Stimulated activated CD8-positive, alpha-beta memory T cell treated with anti-CD3 and anti-CD28 coated beads, Interleukin-4, amount 100 ng/mL, for 1 hour (primary cell): ENCODE measurements at places on chromosomes 13 and 19.

DNA sequence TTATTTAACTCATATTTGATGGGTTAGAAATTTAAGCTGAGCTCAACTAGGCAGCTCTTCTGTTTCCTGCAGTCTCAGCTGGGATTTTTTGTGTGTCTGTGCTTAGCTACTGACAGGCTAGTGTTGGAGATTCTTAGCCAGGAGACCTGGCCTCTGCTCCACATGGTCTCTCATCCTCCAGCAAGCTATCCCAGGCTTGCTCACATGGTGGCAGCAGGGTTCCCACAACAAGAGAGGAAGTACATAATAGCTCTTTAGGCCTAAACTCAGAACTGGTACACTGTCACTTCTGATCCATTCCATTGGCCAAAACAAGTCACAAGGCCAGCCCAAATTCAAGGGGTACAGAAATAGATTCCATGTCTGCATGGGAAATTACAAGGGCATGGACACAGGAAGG lies 406.2 kb downstream of the SUCLA2 start:
- no peak for DNase-seq

DNA sequence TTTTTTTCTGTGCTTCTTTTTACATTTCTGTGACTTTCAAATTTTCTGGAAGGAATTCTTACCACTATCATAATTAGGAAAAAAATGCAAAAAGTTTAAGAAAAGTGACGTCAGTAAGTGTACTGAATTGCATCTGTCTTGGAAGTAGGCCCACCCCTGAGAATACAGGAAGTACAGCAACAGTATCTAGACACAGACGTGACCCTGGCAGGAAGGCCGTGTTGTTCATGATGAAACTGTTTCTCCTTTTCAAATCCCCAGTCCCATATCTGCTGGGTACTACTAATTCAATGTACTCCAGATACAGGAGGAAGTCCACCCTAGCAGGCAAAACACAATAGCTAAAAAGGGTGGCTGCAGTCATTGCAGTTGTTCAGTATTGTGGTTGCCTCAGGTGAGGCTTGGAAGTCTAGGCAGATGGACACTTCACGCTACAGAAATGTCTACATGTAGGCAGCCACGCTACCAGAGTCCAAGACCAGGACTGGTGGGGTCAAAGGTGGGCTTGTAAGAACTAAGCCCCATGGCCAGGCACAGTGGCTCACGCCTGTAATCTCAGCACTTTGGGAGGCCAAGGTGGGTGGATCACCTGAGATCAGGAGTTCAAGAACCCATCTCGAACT lies 49.6 kb upstream of the MED4 start:
- no peak for DNase-seq

DNA sequence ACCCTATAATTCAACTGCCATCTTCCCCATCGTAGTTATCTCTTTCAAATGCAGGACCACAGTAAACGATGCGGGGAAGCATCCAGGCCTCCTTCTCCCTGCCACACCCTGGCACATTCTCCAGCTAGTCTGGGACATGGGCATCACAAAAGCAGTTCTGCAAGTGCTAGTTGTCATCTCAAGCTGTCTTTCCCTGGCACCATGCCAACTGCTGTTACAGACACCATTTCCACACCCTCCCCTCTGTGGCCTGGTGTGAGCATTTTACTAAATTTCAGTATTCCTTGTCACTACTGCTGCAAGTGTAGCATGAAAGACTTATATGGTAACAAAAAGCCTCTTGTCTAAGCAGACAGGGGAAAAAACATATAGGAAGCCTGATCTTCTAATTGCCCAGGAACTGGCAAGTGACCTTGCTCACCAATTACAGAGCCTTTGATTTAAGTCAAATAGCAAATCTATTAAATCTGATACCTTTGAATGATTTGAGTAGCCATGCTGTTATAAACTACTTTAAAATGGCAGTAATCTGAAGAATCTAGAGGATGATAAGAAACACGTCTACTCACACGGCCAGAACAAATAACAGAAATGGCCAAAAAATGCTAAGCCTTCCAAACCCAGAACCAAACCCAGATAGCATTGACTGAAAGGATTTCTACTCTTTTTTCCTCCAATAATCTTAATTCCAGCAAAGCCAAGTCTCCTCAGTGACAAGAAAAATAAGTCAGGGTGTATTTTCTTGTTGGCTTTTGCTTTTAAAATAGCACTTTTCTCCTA lies 179.0 kb downstream of the NUFIP1 start:
- DNase-seq, result no peak

GRCh38 chr19:588741-589692 lies 664 bp upstream of the HCN2 start:
- DNase-seq, result no peak

DNA sequence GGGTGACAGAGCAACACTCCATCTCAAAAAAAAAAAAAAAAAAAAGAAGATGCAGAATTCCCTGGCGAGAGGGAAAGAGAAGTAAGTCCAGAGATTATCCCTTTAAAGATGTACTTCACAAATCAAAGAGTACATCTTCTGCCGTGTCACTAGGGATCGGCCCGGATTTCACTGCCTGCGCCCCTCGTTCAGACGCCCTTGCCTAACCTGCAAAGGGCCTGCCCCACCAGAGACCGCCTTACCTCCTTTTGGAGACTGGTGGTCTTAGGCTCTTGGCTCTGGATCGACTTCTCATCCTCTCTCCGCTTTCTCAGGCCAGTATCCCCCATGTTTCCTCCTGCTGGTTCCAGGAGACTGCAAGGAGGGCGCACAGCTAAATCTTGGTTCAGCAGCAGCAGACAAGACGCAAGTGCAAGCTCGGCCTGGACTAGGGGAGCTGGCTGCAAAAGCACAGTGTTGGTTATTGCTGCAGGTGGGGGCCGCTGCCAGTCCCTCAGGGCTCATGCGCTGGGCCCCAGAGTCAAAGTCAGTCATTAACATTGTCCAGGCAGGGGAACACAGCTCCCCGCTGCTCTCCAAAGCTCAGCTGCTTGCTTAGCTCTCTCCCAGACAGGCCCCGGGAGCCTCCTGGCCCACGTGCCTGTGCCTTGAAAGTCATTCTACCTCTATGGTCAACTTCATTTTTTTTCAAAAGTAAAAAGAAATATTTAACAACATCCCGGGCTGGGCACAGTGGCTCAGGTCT lies 1.2 kb downstream of the SLC7A9 start:
- no peak for DNase-seq

DNA sequence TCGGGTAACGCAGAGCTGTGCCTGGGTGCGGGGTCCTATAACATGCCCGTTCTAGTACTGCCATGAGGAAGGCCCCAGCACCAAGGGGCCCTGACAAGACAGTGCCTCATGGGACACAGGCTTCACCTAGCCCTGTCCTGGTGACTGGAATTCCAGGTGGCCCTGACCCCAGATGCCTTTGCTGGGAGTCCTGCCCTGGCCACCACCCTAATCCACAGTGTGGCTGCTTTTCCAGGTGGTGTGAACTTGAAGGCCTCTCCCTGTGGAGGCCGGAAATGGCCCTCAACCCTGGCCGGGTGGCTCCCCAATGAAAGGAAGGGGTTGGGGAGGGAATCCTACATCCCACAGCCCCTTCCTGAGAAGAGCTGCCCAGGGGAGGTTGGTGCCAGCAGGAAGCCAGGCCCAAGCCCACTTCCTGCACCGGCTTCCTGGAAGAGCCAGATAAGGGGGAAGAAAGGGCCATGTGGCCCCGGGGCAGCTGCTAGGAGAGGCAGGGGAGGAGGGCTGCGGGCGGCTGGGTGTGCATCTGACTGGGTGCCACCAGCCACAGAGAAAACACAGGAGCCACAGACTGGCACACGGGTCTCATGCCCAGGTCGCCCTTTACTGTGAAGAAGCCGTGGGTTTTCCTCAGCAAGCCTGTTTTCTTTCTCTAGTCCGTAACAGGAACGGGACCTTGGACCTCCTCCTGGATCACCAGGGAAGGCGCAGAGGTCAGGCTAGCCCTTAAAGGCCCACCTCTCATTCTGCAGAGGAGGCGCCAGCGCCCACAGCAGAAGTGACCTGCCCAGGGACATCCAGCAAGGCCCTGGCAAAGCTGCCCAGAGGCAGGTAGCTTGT lies 4.7 kb downstream of the LSM4 start:
- DNase-seq, result no peak

GRCh38 chr13:70380809-70381208 lies 272.6 kb upstream of the KLHL1 start:
- no peak for DNase-seq

GRCh38 chr19:37920591-37921450 lies 13.8 kb downstream of the SIPA1L3 start:
- no peak for DNase-seq

GRCh38 chr19:19873381-19873780 lies 7.7 kb downstream of the ZNF253 start:
- no peak for DNase-seq

DNA sequence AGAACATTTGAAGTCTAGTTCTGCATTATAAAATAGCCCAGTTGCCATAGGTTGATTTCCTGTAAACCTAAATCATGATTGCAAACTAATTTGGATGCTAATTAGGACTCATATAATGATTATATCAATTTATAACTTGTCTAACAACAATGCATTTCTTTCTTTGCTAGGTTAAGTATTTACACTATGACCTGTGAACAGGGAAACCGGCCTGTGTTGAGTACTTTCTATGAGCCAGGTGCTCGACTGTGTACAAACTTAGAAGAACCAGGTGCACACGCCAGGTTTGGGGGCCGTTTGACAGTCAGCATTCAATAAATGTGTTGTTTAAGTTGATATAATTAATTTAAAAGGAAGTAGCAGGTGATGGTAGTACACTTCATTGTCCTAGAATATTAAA lies 203.1 kb downstream of the TM9SF2 start:
- no peak for DNase-seq

GRCh38 chr19:5054551-5055456 lies 85.9 kb downstream of the KDM4B start:
- no peak for DNase-seq

DNA sequence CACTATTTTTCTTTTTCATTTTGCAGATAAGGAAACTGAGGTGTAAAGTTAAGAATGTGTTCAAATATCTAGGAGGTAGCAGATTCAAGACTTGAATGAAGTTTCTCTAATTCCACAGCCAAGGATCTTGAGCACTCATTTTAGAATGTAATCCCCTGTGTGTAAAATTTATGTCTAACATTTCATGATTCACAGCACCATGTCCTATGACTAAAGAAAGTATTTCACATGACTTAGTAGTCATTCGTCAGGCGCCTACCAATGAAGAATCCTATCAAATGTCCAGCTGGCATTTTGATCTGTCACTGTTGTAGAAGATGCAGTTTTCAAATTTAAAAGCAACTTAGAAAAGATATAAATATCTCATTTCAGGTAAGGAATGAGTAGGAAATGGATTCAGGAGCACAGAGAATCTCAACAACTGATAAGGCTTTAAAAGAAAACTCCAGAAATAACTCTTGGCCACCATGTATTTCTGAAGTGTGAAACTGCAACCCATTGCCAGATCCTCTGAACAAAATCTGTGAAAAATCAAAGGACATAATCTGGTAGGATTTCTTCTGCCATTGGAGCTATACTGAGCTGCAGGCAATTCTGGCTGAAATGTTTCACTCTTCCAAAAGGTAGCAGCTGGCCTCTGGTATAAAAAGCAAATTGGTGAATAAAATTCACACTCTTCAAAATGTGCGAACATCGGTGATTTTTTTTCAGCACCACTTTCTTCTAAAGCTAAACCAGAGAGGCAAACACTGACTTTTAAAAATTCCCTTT lies 92.2 kb downstream of the DCLK1 start:
- DNase-seq, result no peak

DNA sequence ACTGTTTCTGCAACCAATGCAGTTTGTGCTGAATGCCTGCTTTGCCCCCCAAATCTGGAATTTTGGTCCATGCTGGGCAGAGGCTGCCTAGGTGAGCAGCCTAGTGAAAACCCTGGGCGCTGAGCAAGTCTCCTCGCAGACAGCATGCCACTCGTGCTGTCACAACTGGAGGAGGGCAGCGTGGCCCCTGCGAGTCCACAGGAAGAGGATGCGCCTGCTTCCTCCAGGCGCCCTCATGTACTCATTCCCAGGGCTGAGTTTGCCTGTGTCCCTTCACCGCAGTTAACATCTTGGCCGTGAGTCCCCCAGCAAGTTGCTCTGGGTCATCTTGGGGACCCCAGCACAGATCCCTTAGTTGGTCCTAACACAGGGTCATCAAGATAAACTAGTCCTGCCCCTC lies 26.2 kb upstream of the TMEM160 start:
- DNase-seq, result no peak

DNA sequence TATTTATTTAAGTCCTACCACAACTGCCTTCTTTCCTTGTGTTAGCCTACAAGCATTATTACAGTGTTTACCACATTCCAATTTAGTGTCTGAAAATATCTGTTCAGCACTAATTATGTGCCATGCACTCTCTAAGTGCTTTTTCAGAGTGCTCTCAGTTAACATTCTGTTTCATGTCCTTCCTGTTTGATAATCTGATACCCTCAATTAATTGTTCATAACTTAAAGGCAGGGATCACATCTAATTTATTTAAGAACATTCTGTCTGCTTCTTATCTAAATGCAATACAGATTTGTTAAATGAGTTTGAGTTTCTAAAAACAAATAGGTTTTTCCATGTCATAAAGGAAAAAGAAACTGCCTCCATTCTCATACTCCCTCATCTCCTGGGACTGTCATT lies 649.6 kb upstream of the ATXN8OS start:
- no peak for DNase-seq

DNA sequence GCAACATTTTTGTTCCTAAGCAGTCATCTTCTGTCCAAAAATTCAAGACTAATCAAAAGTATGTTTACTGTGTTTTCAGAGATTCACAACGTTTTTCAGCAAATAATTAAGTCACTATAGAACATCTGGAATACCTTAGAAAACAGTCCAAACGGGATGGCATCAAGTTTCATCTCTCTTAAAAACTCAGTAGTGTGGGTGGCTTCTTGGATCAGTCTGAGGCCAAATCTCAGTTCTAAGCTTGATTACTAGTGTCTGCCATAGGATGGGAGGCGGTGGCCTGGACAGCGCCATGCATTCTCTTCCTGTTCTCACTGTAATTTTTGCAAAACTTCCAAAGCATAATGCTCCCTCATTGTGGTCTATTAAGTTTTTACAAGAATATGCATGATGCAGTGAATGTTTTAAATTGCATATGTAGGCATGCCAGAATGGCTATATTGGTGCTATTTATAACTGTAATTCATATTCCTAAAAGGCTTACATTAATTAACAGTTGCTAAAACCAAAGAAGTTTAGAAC lies 37.1 kb downstream of the ANKRD10 start:
- no peak for DNase-seq

DNA sequence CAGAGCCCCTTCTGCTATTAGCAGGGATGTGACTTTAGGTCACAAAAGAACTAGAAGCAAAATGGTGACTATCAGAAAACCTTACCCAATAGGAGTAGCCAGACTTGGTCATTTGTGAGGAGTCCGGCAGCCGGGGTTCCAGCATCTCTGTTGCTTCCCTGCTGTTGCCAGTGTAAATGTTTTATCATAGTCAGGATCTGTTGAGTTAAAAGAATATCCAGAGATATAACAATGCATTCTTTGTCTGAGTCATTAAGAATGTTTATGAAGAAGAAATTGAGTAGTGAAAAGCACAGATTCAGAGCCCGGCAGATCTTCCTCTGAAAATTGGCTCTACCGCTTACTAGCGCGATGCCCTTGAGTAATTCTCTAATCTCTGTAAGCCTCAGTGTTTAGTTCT lies 84.2 kb downstream of the COL4A2 start:
- DNase-seq, result no peak
